ENCODE measurements at places on chromosomes 7 and 10.

DNA sequence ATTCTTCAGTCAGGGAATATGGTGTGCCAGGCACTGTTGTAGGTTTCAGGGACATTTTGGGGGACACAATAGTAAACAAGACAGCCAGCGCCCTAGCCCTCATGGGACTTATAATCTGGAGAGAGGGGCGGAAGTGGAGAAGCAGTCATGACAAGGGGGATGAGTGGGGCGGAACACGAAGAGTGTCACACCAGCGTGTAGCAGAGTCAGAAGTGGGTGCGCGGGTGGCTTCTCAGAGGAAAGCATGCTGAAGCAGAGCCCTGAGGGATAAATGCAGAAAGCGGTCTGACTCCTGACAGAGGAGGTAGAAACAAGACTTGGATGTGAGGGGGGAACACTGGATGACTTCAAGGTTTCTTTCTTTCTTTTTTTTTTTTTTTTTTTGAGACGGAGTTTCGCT, 160.3 kb upstream of the LYZL2 start:
- DNase-seq: no peak

GRCh38 chr10:106310596-106310995, 853.9 kb downstream of the SORCS1 start:
- DNase-seq: no peak

DNA sequence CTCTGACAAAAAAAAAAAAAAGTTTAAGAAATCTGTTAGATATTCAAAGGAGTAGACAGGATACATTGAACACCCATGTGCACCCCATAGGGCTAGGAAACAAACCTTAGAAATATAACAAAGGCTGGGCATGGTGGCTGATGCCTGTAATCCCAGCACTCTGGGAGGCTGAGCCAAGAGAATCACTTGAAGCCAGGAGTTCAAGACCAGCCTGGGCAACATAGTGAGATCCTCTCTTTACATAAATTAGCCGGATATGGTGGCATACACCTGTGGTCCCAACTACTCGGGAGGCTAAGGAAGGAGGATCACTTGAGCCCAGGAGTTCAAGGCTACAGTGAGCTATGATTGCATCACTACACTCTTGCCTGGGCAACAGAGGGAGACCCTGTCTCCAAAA, 15.3 kb downstream of the CLIP2 start:
- no peak for DNase-seq

DNA sequence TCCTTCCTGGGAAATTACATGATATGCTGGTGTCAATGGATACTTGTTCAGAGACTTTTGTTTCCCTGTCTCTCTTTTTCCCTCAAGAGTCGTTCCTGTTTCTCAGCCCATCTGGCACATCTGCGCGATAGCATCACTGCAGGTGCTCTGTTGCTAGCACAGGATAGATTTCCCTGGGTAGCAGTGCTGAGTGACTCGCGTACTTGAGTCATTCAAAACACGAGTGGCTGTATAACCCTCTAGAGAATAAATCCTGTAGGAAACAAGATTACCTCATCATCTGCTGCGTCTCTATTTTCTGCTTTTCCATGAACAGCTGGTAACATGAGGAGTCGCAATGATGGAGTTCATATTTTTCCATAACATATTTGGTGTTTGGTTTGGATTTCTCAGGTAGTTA, 452.0 kb upstream of the FZD8 start:
- no peak for DNase-seq

GRCh38 chr7:84236398-84236797, 41.8 kb upstream of the SEMA3A start:
- no peak for DNase-seq

DNA sequence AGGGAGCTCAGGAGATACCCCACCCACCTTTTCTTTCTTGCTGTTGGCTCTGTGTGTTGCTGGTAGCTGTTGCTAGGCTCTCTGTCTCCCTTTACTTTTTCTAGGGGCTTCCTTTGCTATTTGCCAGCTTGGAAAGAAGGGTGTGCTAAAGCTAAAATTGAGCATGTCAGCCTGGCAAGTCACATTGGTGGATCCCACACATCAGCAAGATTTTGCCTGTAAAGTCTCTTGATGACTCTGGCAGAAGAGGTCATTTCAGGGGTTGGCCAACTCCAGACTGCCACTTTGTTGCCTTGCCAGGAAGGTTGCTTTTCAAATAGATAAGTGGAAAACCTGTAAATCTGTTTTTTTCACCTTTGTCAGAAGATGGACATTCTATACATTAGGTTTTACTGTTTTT, 9.9 kb downstream of the CCNY start:
- DNase-seq: no peak

- DNase-seq: no peak
Observed at GRCh38 chr10:13709931-13710650, 123.3 kb downstream of the PRPF18 start.

DNA sequence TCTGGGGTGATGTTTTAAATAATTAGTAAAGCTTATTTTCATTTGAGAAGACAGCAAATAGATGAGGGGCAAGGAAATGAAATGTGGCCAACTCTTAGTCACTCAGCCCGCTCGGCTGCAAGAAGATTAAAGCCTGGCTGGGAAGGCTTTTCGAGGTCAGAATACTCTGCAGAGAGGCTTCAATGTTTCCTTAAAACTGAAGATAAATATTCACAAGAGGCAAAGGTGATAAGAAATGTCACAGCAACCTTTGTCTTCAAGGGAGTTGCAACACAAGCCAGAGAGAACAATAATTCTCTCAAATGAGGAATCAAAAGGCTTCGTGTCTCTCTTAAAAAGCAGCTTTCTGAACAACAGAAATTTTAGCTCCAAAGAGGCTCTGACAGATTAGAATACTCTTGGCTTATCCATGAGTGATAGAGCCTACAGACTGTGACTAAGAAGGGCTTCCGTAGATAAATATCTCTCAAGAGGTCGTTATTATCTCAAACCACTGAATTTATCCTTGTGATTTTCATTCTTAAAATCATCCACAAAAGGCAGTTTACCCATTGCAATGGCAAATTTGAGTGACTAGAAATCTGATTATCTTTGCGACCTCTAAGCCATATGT, 92.5 kb downstream of the KLF6 start:
- DNase-seq: no peak

- no peak for DNase-seq
Observed at GRCh38 chr10:106996510-106996909, 168.0 kb downstream of the SORCS1 start.

GRCh38 chr7:155829796-155830470, 17.7 kb upstream of the SHH start:
- no peak for DNase-seq

DNA sequence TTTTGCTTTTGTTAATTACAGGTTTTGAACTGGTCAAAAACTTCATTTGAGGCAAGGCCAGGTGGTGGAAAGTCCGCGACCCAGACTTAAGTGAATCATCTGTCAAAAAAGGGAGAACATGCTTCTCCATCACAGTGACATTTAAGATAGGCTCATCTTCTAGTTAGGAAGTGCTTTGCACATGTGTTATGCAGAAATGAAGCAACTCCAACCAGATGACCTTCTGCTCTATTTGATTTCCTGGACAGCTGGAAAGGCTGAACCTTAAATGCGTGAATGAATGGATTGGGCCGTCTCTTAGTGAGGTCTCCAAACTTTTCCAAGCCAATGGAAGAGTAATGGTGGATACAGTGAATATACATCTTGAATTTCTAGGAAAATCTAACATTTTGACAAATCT, 101.6 kb upstream of the FAM13C start:
- no peak for DNase-seq

- no peak for DNase-seq
Observed at GRCh38 chr10:43863270-43863669, 214.6 kb upstream of the ZNF32 start.

DNA sequence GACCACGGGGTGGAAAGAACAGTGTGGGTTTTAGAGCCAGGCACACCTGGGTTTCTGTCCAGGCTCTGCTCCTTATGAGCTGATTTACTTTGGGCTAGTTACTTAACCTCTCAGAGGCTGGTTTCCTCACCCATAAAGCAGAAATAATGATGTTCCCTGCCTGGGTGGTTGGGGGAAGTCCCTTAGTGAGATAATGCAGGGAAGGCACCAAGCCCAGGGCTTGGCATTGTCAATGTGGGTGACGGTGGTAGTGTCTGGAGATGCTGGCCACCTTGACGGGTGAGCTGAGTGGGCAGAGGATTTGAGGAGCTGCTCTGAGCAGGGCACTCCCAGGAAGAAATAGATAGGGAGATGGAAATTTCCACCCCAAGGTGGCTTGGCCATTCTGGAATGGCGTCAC, 65.2 kb downstream of the SH2D4B start:
- DNase-seq: no peak

DNA sequence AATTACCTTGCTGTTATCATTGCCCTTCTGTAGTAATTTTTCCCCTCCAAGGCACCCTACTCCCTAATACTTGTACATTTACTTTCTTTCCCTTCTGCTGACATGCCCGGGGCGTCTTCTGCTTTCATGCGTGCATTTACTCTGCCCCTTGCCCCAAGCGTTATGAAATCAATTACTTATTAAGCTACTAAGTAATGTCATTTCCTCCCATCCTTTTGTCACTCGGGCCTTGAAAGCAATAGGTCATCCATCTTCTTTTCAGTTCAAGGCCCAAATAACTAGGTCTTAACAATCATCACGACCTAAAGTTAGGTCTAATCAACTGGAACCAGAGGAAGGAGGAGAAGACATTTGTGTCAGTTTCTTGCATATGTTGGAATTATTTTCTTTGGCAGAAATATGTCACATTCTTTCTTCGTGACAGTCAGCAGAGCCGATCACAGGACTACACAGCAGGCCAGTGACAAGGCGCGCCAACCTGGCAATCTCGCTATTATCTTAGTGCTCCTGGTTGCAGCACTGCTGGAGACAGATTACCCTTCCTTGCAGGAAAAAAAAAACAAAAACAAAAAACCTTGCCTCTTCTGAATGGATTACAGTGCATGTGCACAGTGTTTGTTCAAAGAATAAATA, 179.2 kb downstream of the RELN start:
- no peak for DNase-seq

- DNase-seq: no peak
Observed at GRCh38 chr10:91597197-91597881, 35.5 kb downstream of the PPP1R3C start.

DNA sequence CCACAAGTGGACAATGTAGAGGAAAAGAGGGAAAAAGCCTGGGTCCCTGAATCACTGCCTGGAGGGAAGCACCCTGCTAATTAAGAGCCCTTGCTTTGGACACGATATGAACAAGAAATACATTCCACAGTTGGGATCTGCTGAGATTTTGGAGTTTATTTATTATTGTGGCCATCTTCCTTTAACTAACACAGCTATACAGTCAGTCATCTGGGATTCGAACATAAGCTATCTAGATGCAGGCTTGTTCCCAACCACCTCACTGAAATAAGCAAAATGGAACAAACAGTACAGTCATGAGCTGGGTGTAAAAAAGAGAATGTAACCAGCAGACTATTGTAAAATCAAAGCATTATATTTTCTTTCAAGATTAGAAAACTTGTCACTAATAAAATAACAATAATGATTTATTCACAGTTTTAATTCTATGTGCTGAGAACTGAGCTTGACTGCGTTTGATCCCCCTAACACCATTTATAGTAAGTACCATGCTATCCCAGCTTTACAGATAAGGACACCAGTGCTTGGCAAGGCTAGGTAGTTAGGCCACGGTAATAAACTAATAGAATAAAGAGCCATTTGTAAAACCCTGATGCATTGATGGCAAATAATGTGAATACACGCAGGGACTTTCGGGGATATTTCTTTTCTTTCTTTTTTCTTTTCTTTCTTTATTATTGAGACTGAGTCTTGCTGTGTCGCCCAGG, 223.8 kb upstream of the KLF6 start:
- no peak for DNase-seq

DNA sequence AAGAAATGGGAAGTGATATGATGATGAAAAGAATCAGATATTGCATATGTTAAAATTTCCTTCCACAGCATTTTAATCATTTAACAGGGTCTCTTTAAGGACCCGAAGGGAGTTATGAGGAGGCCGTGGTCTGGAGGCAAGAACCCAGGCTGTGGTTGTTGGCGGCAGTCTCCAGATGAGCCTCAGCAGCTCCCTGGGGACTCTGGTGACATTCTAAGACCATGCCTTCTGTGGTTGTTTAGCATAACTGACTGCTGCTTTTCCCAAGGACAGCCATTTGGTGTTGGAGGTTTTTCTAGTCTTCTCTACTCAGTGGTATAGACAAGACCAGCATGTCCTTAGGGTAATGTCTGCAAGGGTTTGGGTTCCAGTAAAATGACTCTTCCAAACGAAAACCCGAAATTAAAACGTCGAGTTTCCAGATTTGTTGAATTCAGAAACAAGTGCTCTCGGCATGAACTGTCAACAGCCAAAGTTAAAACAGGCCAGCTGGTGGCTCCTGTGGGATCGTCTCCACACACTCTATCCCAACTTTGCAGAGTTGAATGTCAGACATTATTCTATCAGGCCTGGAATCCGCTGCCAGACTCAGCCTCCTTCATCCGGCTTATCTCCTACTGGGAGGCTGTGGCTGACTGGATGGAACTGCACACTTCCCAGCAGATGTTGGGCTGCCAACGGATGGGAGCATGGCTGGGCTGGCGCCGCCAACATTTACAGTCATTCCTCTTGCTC, 183.1 kb downstream of the TAX1BP1 start:
- DNase-seq: no peak

DNA sequence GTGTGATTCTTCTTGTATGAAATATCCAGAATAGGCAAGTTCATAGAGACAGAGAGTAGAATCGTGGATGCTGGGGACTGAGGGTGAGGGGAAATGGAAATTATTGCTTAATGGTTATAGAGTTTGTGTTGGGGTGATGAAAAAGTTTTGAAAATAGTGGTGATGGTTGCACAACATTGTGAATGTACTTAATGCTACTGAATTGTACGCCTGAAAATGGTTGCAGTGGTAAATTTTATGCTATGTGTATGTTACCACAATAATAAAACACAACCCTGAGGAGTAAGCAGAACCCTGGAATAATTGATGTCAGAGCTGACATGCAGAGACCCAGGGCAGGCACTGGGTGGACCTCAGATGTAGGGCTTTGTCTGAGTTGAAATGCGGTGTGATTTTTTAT, 57.6 kb downstream of the TACR2 start:
- DNase-seq: no peak

- DNase-seq: no peak
Observed at GRCh38 chr7:12458520-12459131, 55.0 kb upstream of the VWDE start.

Data from activated CD4-positive, alpha-beta T cell treated with anti-CD3 and anti-CD28 coated beads, Interleukin-2, amount 50 U/mL, for 4 hours (primary cell).